ENCODE measurements at places on chromosomes 12 and 14.

- no peak for DNase-seq
Measured at GRCh38 chr12:25054076-25054782, 105.3 kb upstream of the BCAT1 start.

GRCh38 chr12:57848208-57848607, 1.7 kb upstream of the CTDSP2 start:
- no peak for DNase-seq

DNA sequence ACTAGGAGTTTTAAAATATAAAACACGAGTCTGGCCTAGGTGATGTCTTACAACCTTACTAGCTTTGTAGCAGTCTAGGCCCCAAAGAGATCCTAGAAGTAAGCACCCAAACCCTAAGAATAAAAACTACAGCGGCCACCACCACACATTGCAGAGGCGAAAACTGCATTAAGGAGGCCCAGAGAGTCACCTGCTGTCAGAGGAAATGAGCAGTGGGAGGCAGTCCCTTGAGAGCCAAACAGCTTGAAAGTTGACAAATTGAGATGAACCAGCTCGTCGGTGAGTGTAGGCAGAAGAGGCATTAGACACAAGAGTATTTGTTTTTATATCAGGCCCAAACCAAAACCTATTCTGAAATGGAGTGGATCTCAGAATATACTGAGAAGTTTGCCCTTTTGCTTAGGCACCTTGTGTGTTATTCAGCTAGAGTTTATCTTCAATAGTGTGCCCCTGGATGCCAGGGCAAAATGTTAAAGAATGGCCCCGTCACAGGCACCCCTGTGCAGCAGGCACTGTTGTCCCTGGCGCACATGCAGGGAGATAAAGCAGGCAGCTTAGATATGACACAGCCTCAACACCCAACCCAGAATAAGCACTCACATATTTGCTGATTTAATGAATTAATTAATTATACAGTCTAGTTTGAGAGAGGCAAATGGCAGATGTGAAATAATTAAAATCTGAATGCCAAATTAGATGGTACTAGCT, 56.7 kb downstream of the TTC7B start:
- DNase-seq = no peak

DNA sequence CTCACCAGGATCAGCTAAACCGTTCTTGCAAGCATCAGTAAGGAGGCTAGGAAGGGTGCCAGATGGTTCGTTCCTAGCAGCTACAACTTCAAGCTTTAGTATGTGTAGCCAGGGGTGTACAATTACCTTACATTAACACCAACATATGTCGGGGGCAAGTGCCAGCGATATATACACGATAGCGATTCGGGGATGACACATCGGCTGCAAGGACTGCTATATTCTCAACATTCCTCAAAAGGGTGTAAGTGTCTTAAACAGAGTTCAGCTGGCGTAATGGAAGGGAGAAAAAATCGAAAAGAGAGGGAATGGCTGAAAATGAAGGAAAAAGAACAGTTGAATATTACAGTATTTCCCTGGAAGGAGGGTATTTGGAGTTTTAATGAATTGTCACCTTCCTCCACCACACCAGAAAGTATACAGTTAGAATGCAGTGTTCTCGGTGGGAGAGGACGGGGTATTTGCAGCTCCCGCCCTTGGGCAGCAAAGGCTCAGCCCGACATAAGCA, 545 bp downstream of the LIMA1 start:
- DNase-seq = no peak

- DNase-seq = no peak
Measured at GRCh38 chr12:64428956-64429355, 23.0 kb upstream of the TBK1 start.

GRCh38 chr14:52071675-52072074, 2.8 kb upstream of the NID2 start:
- DNase-seq = no peak

DNA sequence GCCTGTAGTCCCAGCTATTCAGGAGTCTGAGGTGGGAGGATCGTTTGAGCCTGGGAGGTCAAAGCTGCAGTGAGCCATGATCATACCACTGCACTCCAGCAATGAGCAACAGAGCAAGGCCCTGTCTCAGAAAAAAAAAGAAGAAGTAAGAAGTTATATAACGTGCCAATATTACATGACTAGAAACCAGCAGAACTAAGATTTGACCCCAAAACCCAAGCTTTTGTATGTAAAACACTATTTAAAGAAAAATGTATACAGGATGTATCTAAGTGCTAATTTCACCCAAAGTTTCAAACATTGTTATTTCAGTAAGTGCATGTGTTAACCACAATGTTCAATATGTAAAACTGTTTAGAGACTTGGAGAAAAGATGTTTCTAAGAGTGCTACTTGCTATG, 94.7 kb downstream of the SLC5A8 start:
- DNase-seq = no peak

DNA sequence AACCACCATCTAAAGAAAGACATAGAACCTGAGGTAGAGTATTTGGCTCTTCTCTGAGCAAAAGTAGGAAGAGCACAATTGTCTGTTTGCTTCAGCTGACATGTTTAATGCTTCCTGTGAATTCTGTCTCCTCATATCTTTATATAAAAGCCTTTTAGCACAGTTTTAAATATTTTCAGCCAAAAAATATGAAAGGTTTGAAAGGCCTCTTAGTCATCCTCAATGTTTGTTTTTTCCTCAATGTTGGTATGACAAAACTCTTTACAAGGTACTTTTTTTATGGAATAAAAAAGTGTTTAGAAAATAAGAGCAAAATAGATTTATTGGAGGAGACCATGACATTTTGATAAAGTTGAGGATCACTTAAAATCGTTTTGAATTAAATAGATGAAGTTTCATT, 360.9 kb downstream of the NAV3 start:
- DNase-seq = no peak

GRCh38 chr14:76776428-76777251, 15.4 kb downstream of the VASH1 start:
- no peak for DNase-seq

- DNase-seq = no peak
Measured at GRCh38 chr12:29314416-29314815, 66.6 kb downstream of the ERGIC2 start.

- no peak for DNase-seq
Measured at GRCh38 chr12:69475237-69475975, 5.2 kb downstream of the FRS2 start.

DNA sequence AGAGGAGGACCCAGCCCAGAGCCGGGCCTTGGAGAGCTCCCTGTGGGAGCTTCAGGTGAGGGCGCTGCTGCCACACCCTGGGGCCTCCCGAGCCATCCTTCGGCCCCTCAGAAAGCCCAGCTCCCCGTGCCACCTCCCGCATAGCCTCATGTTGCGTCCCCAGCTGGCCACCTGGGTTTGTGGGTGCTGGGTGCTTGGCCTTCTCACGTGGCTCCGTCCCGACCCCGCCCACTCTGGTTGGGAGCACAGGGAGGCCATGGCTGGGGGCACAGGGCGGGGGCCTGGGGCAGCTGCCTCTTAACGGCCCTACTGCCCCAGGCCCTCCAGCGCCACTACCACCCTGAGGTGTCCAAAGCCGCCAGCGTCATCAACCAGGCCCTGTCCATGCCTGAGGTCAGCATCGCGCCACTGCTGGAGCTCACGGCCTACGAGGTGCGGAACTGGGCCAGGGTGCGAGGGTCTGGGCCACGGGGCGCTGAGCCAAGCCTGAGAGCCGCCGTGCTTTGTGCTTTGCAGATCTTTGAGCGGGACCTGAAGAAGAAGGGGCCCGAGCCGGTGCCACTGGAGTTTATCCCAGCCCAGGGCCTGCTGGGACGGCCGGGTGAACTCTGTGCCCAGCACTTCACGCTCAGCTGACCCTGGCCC, 7.6 kb downstream of the NOC4L start:
- DNase-seq = no peak

GRCh38 chr12:132604151-132604618, 6.2 kb downstream of the LRCOL1 start:
- DNase-seq = no peak

- DNase-seq = no peak
Measured at GRCh38 chr14:100025111-100025510, 40.1 kb upstream of the EVL start.

DNA sequence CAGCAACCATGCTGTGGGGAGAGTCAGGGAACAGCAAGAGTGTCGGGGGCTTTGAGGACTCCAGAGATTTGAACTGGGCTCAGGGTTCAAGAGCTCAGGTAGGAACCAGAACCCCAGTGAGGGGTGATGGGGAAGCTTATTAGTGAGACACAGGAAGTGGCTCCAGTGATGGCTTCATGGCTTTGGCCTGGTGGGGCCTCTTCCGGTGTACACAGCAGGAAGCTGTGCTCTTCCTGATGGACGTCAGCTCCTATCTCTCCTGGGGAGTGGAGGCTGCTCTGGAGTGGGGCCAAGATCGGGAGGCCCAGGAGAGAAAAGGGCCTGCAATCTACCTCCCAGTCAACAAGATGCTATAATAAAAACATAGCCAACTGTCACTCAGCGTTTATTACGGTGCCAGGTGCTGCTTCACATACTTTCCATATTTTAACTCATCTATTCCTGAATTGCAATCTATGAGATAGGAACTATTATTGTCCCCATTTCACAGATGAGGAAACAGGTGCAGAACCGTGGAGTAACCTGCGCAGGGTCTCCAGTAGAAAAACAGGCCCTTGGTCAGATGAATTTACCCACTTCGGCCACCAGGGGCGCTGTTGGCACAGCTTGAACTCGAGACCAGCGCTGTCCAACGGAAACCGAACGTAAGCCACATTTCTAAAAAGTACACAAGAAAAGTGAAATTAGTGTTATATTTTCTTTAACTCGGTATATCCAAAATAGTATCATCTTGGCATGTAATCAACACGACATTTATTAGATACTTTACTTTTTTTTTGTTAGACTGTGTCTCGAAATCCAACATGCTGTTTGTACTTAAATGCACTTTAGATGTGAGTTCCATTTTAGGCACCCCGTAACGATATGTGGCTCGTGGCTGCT, 63.6 kb upstream of the DLK1 start:
- DNase-seq = peak; percentile 49

GRCh38 chr12:26274441-26275312, 79.3 kb downstream of the SSPN start:
- no peak for DNase-seq

- no peak for DNase-seq
Measured at GRCh38 chr12:30753233-30753632, 1.5 kb downstream of the CAPRIN2 start.

DNA sequence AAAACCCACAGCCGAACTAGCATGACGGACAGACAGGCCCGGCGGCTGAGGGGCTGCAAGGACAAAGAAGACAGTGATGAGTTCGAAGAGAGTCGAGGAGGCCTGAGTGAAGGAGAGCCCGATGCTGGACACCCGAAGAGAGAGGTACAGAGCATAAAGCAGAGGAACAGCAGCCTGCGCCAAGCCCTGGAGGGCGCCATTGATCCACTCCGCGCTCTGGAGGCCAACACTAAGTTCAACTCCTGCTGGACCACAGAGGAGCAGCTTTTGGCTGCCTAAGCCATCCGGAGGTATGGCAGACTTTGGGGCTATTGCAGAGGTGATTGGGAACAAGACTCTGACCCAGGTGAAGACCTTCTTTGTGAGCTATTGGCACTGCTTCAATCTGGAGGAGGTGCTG, 7.8 kb upstream of the PLXNC1 start:
- peak; percentile 46 for DNase-seq

DNA sequence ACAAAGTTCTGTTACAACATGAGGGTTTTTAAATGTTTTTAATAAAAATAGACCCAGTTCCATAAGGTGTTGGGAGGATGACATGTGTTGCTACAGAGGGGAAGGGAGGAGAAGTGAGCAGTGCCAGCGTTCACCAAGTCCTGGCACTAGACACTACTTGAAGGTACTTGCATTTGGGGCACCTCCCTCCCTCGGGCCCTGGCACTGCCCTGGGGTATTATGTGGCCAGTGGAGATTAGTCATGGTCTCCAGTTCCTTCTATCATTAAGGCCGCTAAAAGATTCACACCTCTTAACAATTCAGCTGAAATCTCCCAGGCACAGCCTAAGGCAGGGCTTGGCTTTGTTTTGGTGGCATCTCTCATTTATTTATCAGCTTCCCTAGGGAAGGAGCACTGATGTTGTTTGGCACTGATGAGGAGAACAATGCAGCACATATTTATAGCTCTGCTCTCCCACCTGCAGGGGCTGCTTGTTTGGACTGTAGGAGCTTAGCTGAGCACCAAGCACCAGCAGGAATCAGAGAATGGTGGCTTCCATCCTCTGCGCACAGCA, 155.5 kb upstream of the NTF3 start:
- DNase-seq = no peak

DNA sequence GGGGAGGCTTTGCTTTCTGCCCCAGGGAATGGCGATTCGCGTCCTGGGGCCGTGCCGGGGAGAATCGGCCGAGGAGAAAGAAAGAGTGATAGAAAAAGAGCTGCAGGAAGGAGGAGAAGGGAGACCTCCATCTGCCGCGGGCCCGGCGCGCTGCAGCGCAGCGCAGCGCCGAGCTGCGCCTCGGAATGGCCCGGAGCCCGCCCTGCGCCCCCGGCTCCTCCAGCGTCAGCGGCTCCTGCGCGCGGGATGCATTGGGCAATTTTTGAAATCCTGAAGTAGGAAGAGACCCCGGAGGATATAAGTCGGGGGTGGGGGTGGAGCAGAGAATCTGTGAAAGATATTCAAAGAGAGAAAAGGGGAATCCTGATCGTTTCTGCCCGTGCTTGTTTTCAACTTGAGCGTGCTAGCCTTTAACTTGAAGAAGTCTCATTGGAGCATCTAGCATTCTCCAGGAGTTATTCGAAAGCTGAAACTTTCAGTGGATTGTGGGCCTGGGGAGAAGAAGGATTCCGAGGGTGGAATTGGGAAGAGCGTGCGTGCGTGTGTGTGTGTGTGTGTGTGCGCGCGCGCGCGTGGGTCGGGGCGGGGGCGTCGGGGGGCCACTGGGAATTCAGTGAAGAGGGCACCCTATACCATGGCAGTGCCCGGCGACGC, 441 bp downstream of the PDE3A start:
- DNase-seq = no peak

- DNase-seq = no peak
Measured at GRCh38 chr12:117850048-117850447, 118.7 kb downstream of the KSR2 start.

DNA sequence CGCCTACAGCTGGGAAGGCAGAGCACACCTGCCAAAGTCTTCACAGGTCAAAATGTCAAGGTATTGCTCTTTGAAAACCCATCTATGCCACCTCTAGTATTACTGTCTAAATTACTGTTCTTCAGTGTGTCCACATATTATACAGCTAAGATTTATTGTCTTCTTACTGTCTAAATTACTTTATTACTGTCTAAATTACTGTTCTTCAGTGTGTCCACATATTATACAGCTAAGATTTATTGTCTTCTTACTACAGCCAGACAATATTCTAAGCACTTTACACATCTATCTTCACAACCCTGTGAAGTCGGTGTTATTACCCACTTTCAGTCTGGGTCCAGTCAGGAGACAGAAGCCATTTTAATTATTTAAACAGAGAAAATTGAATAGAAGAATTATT, 173.9 kb downstream of the MYRFL start:
- DNase-seq = no peak
